Activated CD8-positive, alpha-beta memory T cell treated with anti-CD3 and anti-CD28 coated beads, Interleukin-2, amount 50 U/mL, for 48 hours (primary cell): ENCODE measurements at places on chromosomes 12 and 14.

GRCh38 chr12:88763536-88764100 lies 183.3 kb upstream of the KITLG start:
- no peak for DNase-seq

GRCh38 chr12:55996715-55997534 lies at the start of gene SUOX:
Gene SUOX (plus strand): TSS chr12:55997276. CDS start chr12:56002222, 4,946 bp downstream.
- DNase-seq: peak; percentile 67

DNA sequence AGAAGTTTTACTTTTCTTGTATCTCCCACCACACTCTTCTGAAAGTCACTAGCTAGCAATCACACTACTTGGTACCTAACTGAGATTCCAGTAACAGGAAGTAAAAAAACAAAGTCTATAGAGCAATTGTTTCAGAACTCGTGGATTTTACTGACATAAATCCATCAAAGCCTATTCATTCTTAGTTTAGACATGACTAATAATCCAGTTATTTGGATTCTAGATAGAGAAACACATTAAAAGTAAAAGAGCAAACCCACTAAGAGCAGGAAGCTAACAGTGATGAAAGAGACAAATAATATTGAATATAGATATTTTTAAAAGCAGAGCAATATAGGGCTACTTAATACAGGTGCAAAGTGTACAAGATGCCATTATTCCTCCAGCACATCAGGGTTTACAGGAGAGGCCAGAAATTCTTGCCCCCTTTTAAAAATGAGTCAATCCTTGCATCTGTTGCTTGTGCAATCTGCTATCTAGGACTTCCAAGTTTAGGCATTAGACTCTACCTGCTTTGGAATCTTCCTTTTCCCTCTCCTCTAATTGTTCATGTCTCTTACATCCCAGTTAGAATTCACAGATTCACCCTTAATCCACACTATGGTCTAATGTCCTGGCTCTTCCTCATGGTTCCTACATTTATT lies 6.0 kb downstream of the HEATR5A start:
- DNase-seq: no peak

- DNase-seq: no peak
Measured at GRCh38 chr14:96119947-96120346, 80.8 kb downstream of the C14orf132 start.

- DNase-seq: no peak
Measured at GRCh38 chr14:61408498-61408897, 87.1 kb downstream of the PRKCH start.

- DNase-seq: no peak
Measured at GRCh38 chr12:102347811-102348210, 132.6 kb downstream of the IGF1 start.

DNA sequence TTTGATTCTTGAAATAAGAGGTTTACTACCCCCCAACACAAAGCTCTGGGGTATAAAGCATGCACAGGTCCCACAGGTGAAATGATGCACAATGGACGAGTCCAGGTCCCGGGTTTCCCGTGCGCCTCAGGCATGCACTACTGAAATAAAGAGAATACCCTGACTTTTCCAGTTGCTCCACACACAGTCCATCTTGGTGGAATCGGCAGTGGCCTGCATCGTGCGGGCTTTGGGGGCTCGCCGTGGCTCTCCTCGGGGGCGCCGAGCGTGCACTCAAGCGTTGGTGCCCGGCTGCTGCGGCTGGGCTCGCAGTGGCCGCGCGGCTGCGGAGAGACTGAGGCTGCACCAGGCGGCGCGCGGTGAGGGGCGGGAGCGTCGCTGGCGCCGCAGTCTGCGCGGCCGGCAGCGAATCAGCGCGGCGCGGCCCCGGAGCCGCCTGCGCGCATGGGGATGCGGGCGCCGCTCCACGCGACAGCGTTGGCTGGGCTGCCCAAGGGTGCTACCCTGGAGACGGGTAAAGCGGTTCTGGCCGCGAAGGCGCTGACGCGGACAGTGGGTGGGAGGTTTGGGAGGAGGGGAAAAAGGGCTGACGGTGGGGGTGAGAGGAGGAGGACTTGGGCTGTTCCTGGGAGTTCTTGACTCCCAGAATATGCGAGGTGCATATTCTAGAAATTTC lies 53.8 kb upstream of the CCDC175 start:
- DNase-seq: peak; percentile 55

DNA sequence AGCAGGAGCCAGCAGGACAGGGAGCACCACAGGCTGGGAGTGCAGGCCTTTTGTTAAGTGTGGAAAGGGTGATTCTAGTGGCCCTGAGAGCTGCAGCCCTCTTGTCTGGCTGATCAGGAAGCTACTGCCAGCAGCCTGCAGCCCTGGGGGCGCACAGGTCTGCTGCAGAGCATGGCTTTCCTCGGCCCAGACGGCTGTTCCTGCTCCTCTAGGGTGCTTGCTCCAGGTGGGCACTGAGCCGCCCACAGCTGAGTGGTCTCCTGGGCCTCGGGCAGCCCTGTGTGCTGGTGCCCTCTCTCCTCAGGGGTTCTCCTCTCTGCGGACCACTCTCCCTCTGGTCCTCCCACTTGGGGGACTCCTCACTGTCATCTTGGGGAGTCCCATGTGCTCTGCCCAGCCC lies 18.9 kb downstream of the CCDC88C start:
- no peak for DNase-seq

DNA sequence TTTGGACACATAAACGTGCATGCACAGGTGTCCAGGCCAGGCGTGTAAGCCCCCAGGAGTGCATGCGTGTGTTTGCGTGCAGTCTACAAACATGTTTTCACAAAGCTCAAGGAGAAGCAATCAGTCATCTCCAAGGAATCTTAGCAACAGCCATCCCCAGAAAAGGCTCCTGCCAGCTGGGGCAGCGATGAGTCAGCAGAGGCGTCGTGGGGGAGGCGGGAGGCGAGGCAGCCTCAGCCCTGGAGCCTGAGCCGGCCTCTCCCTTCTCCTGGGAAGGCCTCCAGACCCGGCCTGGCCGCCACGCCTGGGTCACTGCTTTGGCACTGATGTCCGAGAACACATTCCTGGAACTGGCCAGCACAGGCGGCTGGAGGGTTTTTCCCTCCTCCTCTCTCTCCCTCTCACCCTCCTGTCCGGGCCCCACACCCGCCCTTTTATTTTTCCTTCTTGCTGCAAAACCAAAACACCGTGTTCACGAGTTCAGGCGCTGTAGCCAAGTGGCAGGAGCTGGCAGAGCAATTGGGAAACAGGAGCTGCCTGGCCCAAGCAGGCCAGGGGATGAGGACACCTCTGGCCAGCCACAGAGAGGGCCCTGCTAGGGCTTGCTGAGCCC lies 92.7 kb downstream of the LRRC74A start:
- no peak for DNase-seq

GRCh38 chr12:55817345-55818139 lies at the start of the genes ORMDL2 and SARNP:
Gene ORMDL2 (plus strand): TSS chr12:55818041. CDS start chr12:55819000, 959 bp downstream.
Gene SARNP (minus strand): TSS chr12:55817724. CDS start chr12:55817701, 23 bp downstream.
- peak; percentile 94 for DNase-seq

- DNase-seq: no peak
Measured at GRCh38 chr12:94172973-94173372, 24.6 kb downstream of the PLXNC1 start.

- DNase-seq: peak; percentile 36
Measured at GRCh38 chr14:101469382-101470247, 91.7 kb upstream of the DIO3 start.

- no peak for DNase-seq
Measured at GRCh38 chr14:96249029-96249428, 7.0 kb upstream of the BDKRB1 start.

GRCh38 chr12:132174839-132175490 lies 30.7 kb downstream of the NOC4L start:
- DNase-seq: no peak

DNA sequence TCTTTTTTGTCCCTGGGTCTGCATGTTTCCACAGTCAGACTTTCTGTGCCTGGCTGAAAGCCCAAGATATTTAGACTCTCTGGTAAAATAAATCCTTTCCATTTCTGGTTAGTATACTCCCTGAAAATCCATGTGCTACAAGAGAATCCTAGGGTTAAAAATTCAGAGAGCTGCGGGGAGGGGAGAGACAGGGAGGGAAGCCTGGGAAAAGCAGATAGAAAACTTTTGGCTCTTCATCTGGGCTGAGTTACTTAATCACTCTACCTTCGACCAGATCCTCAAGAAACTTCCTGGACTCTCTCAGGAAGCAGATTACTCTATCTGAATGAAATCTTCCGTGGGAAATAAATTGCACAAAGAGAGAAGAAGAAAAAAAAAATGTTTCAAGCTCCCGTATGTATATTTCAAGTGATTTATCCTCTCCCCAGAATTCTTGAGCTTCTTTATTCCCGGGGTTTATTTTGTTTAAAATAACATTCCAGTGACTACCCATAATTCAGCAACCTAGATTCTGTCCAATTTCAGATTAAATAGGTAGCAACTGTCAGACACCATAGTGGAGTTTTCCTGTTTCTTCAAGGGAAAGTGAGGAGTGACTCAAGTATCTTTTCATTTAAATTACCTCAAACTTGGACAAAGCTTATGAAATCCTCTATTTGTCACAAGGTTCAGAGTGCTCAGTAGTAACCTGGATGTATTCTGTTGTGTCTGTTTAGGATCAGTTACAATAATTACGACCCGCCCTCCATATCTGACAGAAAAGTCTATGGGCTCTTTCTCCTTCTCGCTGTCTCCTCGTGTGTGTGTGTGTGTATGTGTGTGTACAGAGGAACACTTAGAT lies 163.7 kb downstream of the MYRFL start:
- no peak for DNase-seq

- DNase-seq: no peak
Measured at GRCh38 chr14:92841930-92842329, 47.8 kb downstream of the GOLGA5 start.

DNA sequence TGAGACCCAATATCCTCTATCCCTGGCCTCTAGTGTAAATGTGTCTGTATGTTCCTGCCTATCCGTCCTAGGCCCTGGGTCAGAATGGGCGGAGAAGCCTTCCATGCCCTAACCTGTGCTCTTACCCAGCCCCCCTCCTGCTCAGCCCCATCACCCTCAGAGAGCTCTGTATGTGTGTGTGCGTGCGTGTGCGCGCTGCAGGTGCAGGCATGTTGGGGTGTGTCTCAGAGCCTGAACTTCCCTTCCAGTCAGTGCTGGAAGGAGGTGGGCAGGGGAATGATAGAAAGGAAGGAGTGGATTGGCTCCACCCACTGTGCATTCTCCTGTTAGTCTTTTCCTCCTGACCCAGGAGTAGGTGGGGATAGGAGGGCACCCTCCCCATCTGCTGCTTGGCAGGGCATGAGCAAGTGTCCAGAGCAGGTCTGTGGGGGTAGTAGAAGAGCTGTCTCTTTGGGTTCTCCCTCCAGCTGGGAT lies 7.2 kb downstream of the NAB2 start:
- no peak for DNase-seq

- no peak for DNase-seq
Measured at GRCh38 chr12:32197421-32197820, 90.8 kb downstream of the BICD1 start.

- no peak for DNase-seq
Measured at GRCh38 chr14:92416544-92416943, 93.6 kb downstream of the SLC24A4 start.

DNA sequence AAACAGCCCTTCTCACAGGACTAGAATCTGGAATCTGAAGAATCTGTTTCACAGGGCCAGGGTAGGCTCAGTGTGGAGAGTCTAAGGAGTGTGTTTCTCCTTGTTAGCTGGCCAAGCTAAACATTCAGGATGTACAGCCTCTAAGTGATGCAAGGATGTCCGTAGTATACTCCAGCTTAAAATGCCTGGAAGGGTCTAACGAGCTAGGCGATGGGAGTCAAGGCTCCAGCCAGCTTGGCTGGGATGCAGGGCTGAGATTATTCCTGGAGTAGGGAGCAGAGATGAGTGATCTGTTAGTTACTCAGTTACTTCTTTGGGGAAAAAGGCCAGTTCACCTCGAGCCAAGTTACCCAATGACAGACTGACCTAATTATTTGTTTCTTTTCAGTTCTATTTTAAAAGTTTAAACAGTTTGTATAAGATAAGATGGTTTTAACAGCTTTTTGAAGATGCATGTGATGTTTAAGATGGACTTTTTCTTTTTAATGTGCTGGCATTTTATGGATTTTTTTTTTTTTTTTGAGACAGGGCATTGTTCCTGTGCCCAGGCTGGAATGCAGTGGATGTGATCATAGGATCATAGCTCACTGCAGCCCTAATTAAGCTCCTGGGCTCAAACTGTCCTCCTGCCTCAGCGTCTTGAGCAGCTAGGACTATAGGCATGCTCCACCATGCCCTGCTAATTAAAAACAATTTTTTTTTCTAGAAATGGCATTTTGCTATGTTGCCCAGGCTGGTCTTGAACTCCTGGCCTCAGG lies 41.1 kb downstream of the SYNE2 start:
- DNase-seq: no peak

DNA sequence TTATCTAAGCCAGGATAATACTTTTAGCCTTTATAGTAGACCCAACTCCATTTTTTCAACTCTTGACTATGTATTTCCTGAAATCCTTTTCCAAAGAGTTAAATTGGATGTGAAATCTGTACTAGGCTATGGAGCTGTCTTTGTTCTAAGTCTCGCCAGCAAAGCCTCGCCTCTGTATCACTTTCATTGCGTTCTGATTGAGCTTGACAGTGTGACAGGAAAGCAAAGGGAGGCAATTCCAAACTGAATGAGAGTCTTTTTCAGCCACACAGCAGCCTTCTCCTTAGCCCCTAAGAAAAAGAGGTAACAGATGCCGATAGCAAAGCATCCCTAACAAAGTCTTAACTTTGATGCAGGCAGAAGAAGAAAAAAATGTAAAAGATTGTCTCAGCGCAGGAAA lies 154.6 kb upstream of the OTX2 start:
- DNase-seq: no peak

DNA sequence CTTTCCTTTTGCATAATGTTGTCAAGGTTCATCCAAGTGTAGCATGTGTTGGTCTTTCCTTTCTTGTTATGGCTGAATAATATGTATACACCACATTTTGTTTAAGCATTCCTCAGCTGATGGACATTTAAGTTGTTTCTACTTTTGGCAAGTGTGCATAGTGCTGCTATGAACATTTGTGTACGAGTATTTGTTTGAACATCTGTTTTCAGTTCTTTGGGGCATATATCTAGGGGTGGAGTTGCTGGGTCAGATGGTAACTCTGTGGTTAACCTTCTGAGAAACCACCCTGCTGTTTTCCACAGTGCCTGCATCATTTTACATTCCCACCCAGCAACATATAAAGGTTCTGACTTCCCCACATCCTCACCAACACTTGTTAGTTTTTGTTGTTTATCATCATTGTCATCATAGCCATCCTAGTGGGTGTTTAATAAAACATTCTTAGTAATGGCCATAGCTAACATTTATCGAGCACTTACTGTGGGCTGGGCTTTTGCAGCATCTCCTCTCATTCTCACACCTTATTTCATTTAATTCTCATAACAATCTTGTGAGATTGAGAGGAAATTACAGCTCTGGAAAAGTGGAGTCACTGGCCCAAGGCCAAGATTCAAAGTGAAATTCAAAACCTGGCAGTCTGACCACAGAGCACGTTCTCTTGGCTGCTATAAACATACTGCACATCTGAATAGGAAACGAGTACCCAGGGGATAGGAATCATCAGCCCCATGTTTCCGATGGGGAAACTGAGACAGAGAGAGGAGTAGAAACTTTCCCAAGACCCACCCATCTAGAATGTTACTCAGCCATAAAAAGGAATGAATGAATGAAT lies 193.6 kb downstream of the KSR2 start:
- DNase-seq: no peak

GRCh38 chr14:100535287-100536120 lies 51.7 kb downstream of the BEGAIN start:
- peak; percentile 49 for DNase-seq

- DNase-seq: no peak
Measured at GRCh38 chr12:83451189-83451588, 764.5 kb downstream of the TMTC2 start.

GRCh38 chr12:62603811-62604098 lies 137.1 kb downstream of the MON2 start:
- DNase-seq: no peak

GRCh38 chr12:119444462-119445044 lies 110.0 kb downstream of the CCDC60 start:
- DNase-seq: peak; percentile 74
